ENCODE measurements at places on chromosomes 13 and 19.

DNA sequence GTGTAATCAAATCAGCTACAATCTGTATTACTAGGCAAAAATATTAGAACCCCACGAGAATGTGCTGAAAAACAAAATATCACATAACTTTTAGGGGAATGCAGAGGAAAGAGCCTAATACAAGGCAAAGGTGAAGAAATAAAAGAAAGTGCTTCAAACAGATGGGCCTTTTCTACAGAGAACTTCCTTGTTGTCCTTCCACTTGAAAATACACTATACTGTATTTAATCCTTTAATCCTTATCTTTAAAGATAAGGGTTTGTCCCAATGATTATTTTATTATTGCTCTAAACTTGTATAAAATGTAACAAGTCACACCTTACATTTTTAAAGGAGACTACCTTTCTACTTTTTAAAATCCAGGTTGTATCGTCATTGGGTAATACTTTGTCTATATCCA lies 296.5 kb downstream of the NDFIP2 start:
- DNase-seq = no peak

- DNase-seq = no peak
Measured at GRCh38 chr13:61045251-61045650, 370.4 kb downstream of the PCDH20 start.

- DNase-seq = no peak
Measured at GRCh38 chr13:27962128-27962841, 6.8 kb downstream of the CDX2 start.

- DNase-seq = no peak
Measured at GRCh38 chr19:18239303-18239702, 13.1 kb upstream of the PDE4C start.

DNA sequence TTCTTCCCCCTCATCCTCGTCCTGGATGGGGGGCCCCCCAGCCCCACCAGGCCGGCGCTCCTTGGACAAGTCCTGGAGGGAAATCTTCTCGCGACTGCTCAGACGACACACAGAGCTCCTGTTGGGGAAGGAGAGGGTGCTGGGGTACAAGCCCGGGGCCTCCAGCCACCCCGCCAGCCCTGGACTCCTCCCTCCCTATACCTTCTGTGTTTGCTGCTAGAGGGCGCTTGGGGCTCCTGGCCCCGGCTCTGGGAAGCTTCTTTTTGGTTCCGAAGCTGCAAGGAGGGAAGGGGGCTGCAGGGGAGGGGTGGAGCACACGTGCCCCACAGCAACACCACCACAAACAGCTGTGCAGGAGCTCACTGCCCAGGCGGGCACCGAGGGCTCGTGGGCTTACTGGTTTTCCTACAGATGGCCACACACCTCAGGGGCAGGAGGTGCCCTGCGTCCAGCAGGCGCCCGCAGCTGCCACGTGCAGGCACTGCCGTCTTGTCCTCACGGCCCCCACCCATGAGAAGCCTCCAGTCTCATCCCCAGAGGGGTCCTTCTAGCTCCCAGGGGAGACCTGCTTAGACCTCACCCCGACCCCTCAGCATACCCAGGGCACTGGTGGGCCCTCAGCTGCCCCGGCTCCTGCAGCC lies 20.5 kb downstream of the EPS8L1 start:
- DNase-seq = no peak

DNA sequence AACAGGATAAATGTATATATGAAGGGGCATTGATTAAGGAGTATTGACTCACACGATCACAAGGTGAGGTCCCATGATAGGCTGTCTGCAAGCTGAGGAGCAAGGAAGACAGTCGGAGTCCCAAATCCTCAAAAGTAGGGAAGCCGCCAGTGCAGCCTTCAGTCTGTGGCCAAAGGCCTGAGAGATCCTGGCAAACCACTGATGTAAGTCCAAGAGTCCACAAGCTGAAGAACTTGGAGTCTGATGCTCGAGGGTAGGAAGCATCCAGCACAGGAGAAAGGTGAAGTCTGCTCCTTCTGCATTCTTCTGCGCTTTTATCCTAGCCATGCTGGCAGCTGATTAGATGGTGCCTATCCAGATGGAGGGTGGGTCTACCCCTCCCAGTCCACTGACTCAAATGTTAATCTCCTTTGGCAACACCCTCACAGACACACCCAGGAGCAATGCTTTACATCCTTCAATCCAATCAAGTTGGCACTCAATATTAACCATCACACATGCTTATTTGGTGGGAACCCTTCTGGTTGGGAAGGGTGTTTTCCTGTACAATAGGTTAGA lies 55.1 kb downstream of the SLAIN1 start:
- no peak for DNase-seq

DNA sequence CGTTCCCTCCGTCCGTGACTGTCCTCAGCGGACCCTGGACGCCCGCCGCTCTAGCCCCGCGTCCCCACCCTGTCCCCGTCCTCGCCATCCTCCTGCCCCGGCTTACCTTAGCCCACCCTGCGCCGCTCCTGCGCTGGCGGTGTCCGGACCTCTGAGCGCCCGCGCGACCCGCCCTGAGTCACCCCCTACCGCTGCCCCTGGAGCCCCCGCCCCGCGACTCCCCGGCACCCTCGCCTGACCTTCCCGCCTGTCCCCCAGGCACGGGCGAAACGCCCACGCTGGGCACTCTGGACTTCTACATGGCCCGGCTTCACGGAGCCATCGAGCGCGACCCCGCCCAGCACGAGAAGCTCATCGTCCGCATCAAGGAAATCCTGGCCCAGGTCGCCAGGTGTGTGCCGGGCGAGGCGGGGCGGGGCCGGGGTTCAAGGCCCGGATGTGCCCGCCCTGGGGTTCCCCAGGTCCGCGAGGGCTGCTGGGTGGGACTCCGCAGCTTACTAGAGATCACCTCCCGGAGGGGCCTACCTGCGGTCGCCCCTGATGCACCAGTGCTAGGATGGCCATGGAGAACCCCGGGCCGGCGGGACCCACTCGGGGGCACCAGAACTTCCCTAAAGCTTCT lies 5.1 kb downstream of the HMG20B start:
- no peak for DNase-seq
